ENCODE measurements at places on chromosomes 1 and 21.
A peak's percentile ranks its signal among the peaks of the same experiment; 100 is the strongest.

- DNase-seq, result no peak
Observed at GRCh38 chr21:45248893-45249381, 38.8 kb downstream of the POFUT2 start.

GRCh38 chr1:45793942-45794604, 9.3 kb upstream of the MAST2 start:
- no peak for DNase-seq

GRCh38 chr1:21891621-21892479, 45.3 kb downstream of the HSPG2 start:
- DNase-seq, result no peak

DNA sequence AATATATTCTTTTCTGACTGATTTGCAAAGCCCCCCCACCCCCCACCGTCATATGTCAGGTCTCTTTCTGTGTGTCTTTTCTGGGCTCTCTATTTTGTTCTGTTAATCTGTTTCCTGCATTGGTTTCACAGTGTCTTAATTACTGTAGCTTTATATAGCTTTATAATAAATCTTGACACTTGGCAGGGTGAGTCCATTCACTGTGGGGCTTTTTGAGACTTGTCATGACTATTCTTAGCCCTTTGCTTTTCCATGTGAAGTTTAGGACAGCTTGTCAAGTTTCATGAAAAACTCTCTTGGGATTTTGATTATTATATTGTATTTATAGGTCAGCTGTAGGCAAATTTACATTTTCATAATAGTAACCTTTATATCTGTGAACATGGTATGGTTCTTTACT, 50.4 kb downstream of the MIGA1 start:
- DNase-seq, result no peak

GRCh38 chr1:26923711-26924110, 2.2 kb downstream of the NUDC start:
- DNase-seq, result no peak

GRCh38 chr1:208737922-208738321, 493.7 kb upstream of the PLXNA2 start:
- DNase-seq, result no peak

DNA sequence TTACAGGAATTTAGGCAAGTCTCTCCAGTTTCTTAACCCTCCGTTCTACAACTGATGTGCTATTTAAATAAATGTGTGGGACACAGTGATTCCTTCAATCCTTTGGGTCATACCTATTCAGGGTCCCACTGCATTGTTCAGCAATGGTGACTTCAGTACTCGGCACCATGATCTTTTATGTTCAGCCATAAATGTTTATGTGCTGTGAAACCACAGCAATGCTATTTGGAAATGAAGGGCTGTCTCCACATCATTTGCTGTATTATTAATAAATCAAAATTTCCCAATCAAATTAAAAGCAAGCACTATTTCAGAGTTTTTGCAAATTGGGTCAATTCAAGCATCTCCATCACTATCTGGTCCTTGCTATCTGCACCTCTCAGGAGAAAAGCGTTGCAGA, 84.8 kb downstream of the NR5A2 start:
- DNase-seq, result no peak

DNA sequence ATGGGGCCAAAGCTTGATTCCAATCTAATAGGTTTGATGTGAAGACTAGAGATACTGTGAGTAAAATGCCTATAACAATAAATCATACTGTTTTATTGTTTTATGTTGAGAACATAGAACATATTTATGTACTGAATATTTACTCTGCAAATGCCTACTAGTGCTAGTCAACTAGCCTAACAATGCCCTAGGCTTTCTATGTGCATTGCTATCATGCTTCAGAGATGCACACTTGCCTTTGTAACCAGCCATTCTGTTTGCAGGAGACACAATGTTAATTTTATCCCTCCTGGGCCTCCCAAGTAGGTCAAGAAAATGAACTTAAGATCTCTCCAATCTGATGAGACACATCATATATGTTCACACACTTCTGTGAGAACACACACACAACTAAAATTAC, 530.8 kb upstream of the BEND5 start:
- no peak for DNase-seq

DNA sequence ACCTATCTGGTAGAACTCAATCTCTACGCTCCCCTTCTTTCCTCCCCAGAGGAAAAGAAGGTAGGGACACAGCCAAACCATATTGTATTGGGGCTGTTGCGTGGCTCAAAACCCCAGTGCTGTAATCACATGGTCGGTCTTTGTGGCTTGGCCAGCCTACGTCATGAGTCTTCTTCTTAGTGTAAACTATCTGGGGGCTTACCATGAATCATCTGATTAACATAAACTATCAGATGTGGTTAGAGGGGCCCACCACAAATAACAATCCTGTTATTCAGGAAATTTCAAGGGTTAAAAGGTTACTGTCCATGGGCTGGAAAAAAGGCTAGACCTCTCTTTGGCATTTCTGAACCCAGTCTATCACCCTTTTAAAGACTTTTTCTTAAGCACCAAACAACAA, 49.5 kb upstream of the GPR52 start:
- no peak for DNase-seq

DNA sequence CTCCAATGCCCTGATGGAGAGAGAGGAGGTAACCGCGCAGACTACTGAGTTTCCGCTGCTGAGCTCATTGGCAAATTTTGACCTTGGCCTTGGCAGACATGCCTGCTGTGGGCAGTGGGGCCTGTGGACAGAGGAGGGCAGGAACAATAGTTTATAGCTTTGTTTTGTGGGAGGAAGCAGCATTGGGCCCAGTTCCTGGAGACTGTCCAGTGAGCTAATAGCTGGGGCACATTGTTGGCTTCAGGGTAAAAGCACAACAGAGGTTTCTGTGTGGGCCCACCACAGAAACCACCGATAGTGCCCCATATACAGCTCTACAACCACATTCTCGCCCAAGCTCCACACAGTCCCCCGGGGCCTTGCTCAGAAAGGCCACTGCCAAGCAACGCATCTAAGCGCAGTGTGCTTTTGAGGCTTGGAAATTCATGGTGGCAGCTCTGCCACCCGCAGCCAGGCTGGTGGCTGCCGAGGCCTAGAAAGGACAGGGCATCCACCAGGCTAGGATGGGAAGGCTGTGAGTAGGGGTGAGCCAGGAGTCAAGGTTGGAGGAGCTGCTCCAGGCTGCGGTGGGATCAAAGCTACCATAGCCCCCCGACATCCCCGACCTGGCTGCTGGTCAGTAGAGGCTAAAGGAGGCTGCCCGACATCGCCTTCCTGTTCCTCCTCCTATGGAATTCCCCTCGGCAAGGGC, 43.2 kb downstream of the NEK2 start:
- DNase-seq, result no peak

- no peak for DNase-seq
Observed at GRCh38 chr1:16011936-16012589, 5.8 kb downstream of the HSPB7 start.

GRCh38 chr1:153426809-153427208, 10.5 kb downstream of the S100A7A start:
- DNase-seq, result no peak

DNA sequence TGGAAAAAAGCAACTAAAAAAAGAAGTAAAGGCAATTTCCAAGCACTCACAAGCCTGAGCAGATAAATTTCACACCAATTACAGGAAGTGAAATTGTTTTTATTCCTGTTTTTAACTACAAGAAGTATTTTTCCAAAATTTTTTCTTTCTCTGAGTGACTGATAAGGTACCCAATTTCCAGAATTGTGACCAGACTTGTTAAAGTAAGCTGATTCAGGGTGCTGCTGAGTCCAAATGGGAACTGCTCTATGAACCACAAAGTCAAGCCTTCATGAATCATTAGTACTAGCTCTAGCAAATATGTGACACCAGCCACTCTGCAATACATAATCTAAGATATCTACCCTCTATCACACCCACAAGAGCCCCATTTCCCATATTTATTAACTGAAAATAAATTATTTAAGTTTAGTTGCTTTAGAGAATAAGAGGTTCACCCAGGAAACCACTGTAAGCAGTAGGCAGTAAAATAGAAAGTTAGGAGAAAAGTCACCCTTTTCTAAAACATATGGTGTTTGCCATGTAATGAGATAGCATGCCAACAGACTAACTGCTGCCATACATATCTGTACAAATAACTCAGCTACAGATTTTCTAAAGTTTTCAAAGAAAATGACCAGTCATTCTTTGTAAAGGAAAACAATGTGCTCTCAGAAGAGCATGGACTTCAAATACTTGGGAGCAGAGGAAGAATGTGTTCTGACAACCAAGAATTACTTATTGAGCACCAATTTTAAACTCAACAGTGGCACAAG, 43.1 kb upstream of the TNFSF18 start:
- no peak for DNase-seq

DNA sequence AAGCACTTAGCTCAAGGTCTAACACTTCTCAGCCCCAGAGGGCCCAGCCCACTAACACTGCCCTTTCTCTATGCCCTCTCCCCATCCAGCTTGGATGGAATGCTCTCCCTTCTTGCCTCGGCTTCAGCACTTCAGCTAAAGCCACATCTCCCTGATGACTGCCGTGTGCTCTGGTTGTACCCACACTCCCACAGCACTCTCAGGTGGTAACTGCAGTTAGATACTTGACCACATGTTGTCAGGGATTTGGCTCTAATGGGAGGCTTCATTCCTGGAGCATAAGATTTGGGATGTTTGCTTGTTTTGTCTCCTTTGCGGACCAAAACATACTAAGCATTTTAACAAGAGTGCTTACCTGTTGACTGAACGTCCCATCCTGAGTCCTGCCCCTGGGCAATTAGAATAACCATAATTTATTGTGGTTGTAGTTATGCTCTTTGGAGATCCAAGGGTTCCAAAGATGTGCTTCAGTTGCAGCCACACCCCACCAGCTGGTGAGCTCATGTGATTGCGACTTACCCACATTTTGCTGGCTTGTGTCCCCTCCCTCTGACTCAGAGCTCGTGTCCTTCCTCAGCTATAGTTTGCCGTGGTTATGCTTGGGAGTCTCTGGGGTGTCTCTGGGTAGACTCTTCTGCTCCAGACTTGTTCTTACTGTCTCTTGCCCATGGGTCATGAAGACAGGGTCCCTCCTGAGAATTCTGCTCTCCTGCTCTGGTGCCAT, 7.7 kb upstream of the SLC26A9 start:
- DNase-seq, result no peak

- no peak for DNase-seq
Observed at GRCh38 chr1:188877668-188878067, 1600.0 kb downstream of the BRINP3 start.

DNA sequence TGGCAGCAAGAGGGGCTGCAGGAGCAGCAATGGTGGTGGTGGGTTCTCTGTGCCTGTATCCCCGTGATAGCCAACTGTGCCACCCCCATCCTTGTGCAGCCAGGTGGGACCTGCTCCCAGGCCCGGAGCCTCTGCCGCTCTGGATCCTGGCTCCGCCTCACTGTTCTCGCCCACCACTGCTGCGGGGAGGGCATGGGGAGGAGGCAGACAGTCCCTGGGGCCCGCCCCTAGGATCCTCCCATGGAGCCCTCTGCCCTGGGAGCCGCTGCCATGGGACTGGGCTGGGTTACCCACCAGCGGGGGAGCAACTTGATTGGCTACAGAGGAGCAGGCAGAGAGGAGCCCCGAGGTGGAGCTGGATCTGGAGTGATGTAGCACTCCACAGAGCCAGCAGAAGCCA, 31.6 kb downstream of the CD1D start:
- no peak for DNase-seq

DNA sequence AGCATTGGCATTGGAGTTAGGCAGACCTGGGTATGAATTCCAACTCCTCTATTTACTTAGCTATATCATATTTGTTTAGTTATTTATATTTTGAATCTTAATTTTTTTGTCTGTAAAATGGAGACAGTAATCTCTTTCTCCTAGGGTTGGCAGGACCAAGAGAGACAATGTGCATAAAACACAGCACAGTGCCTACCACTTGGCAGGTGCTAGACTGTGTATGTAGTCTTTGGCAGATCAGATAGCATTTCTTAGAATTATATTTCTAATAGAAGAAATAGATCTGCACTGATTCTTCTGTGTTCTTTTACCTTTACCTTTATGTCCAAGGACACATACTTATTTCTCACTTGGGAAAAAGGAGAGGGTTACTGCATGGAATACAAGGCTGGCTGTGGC, 177.2 kb downstream of the GIPC2 start:
- no peak for DNase-seq

GRCh38 chr1:93672477-93673162, 9.0 kb downstream of the BCAR3 start:
- no peak for DNase-seq

DNA sequence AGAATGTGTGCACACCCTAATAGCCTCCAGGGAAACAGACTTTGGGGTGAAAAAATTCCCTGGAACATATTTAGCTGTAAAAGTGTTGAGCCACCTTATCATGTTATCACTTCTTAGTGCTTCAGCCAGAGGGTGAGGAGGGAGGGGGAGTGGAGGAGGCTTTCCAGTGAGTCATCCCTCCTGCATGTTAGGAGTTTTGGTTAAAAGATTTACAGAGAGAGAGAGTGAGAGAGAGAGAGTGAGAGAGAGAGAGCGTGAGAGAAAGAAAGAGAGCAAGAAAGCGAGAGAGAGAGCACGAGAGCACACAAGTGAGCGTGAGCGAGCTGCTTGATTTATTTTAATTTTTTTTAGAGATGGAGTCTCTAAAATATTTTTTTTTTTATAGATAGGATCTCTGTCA, 13.5 kb upstream of the CACNA1E start:
- DNase-seq, result peak; percentile 55

- DNase-seq, result no peak
Observed at GRCh38 chr1:223087291-223088255, 55.5 kb downstream of the TLR5 start.

- DNase-seq, result peak; percentile 31
Observed at GRCh38 chr1:14767075-14767474, 168.6 kb downstream of the KAZN start.

GRCh38 chr21:37532868-37533780, 166.6 kb downstream of the DYRK1A start:
- DNase-seq, result no peak

- no peak for DNase-seq
Observed at GRCh38 chr21:42003051-42003461, 7.1 kb downstream of the ZBTB21 start.

- DNase-seq, result no peak
Observed at GRCh38 chr1:149915429-149916192, 2.0 kb downstream of the SV2A start.

- DNase-seq, result no peak
Observed at GRCh38 chr1:220121791-220122530, 28.0 kb downstream of the IARS2 start.

- no peak for DNase-seq
Observed at GRCh38 chr1:177902266-177902665, 67.6 kb downstream of the SEC16B start.

- no peak for DNase-seq
Observed at GRCh38 chr1:53729456-53730223, 9.3 kb downstream of the GLIS1 start.

DNA sequence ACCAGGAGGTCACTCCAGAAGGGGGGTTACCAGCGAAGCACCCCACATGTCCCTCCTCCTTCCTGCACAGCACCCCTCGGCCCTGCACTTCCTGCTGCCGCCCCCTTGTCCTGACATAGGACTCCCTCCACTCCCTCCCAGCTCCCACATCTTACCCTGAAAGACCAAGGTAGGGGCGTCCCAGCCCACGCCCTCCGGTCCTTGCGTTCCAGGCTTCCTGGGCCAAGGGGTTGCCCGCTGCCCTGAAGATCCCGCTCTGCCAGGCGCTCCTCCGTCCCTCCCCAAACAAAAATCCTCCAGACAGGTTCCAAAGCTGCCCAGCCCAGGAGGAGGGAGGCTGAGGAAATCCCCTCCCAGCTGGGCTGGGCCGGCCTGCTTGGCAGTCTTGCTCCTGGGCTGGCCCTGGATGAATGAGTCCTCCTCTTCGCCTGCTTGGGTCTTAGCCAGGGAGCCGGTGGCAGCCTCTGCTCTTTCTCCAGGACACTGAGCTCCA, at the start of gene RHBDL2:
Gene RHBDL2 (minus strand): TSS at position 304 of the 493 bp plus-strand sequence. CDS start 22,618 bp downstream, outside the sequence.
- peak; percentile 78 for DNase-seq

- no peak for DNase-seq
Observed at GRCh38 chr21:24110846-24111245, 1496.4 kb downstream of the MRPL39 start.

GRCh38 chr1:14590411-14591180, 7.9 kb upstream of the KAZN start:
- no peak for DNase-seq
